MG63 (cell line): ENCODE measurements at places on chromosomes 2 and 18.
A peak's percentile ranks its signal among the peaks of the same experiment; 100 is the strongest.

DNA sequence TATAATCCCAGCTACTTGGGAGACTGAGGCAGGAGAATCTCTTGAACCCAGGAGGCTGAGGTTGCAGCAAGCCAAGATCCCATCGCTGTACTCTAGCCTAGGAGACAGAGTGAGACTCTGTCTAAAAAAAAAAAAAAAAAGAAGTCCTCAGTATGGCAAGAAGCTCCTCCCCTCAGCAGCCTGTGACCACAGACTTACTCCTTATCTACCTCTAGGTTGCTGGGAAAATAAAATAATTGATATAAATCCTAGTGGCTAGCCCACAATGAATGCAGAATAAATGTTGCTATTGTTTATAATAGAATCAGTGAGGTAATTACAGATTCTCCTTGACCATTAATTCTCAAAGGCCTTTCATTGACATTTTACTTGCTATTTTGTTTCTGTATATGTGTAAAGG, 70.6 kb downstream of the IRS1 start:
- DNase-seq, result no peak

DNA sequence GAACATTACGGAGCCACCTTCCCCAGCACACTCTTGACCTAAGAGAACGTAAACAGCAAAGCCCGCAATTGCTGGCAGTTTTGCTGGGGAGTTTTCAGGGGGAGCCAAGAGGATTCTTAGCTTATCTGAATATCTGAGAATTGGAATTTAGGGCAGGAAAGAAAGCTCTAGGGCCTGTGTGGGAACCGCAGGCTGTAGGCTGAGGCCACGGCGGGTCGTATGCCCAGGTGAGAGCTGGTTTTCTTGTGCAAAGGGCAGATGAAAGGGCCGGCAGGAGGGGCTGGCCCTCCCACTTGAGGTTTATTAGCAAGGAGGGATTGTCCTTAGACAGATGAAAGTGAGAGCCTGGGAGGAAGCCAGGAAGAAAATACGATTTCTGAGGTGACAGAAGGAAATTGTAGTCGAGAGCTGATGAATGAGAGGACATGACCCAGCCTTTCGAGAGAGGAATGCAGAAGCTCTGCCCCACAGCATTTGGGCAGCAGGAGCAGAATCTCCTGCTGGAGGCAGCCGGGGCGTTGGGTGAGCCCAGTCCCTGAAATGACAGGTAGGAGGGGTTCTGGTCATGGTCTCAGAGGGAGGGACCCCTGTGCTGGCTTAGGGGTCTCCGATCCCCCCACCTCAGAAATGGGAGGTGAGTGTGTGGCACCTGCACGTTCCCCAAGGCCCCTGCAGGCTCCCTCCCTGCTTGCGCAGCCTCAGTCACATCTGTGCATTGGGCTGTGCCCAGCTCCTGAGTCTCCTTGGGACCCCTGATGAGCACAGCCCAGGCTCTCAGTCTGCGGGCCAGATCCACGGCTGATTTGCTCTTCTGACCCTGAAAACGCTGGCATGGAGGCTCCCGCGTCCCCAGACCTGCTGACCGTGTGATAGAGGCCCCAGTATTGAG, 61.1 kb downstream of the CABLES1 start:
- no peak for DNase-seq

DNA sequence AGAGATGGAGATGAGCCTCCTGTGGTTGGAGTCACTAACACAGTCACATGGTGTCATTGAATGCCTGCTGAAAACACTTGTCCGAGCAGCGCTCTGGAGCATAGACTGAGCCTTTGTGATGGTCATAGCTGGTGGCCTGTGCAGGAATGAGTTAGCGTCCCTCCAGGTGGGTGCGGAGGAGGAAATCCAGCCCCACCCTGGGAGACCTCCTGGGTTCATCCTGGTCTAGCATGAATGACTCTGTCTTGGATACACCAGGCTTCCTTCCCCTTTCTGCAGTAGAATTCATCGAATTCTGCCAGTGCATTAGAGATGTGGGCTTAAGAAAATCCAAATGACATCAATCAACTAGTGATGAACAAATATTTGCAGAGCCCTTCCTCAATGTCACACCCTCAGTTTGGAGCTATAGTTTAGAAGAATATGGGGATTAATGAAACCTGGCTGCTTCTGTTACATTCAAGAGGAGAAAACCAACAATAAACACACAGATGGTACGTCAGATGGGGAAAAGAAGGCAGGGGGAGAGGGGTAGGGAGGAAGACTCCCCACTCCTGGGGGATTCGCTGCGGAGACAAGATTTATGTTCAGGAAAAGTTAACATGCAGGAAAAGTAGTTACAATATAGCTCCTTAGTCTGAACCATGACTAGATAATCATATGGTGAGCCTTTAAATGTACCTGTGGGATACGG, 136.7 kb downstream of the DDX1 start:
- no peak for DNase-seq

GRCh38 chr2:99879481-99879880, 262.9 kb downstream of the AFF3 start:
- no peak for DNase-seq

DNA sequence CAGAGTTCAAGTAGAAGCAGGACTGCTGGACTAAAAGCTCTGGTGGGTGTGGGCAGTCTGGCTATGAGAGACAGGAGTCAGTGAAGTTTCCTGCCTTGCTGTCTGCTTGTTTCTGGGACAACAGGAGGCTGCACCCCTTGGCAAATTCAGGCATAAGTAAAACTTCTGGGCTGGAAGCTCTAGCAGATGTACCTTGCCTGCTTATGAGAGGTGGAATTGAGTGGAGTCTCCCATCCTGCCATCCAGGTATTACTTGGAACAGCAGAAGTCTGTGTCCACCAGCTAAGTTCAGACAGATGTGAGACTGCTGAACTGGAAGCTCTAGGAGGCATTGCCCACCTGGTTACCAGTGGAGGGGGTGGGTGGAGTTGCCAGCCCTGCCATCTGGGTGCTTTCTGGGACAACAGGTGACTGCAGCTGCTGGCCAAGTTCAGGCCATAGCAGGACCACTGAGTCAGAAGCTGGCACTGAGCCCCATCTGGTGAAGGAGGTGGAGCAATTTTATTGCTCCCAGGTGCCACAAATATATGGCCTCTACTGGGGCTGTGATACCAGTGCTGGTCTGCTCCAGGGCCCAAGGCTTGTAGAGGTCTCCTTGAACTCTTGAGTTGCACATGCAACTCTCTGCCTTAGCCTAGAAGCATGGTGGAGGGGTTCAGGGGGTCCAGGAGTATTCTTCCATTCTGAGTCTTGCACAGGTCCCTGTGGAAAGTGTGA, 199.4 kb upstream of the FN1 start:
- no peak for DNase-seq

DNA sequence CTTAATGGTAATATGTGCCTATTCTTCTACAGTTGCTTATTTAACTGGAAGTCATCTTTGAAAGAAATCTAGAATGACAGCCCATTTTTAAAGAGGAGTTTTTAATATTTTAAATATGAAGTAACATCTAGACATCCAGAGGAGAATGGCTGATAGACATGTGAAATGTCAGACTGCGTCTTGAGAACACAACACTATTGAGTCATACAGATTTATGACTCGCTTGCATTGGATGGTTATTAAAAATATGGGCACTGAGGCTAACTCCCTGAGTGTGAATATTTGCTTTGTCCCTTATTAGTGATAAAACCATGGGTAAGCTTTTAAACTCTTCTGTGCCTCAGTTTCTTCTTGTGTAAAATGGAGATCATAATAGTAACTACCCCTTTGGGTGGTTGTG, 22.9 kb downstream of the TDRD15 start:
- no peak for DNase-seq

- peak; percentile 5 for DNase-seq
These were observed 275.1 kb downstream of the AGPS start for GRCh38 chr2:177667626-177668025.

DNA sequence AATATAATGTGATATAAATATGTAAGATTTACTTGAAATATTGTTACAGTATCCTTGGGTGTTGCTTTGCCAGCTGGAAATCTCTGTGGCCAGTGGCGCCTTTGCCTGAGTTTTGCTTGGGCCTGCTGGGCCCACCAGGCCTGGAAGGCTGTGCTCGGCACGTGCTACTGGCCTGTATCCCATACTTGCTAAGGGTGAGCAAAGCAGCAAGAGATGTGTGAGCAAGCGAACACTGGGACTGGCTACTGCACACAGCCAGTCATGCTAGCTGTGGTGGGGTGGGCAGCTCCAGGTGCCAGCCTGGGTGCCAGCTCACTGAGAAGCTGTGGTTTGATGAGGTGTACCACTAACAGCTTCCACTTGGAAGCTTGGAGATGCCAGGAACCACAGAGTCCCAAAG, 299.1 kb upstream of the GALNT5 start:
- DNase-seq, result no peak

DNA sequence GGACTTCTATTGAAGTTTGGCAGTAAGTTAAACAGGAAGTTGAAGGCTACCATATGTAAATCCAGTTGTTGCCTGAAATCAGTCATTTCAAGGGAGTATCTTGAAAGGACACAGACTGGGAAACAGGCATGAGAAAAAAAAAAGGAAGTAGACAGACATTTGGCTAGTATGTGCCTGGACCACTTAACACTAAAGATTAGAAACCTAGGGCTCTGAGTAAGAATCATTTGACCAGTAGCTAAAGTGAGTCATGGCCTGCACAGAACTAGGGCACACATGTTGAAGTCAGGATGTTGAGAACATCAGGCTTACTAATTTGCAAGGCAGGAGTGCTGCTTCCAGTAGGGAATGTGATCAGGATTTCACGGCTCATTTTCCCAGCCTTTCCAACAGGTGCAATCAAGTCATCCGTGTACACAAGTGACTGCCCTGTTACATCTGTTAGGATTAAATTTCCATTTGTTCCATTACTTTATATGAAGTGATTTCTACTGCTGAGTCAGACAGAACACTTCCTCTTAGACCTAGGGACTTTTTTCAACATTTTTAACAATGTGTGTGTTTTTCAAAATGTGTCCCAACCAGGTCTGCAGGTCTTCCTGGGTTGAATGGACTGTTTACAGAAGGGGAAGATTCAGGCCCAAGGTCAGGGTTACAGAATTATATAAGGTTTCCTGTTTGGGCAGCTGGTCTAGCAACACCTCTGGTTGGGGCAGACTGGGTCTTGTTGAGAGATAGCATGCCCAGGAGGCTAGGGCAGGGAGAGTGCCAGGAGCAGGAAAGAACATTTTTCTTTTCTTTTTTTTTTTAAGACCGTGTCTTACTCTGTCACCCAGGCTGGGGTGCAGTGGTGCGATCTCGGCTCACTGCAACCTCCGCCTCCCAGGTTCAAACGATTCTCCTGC, 145.6 kb downstream of the TGIF1 start:
- DNase-seq, result peak; percentile 73

DNA sequence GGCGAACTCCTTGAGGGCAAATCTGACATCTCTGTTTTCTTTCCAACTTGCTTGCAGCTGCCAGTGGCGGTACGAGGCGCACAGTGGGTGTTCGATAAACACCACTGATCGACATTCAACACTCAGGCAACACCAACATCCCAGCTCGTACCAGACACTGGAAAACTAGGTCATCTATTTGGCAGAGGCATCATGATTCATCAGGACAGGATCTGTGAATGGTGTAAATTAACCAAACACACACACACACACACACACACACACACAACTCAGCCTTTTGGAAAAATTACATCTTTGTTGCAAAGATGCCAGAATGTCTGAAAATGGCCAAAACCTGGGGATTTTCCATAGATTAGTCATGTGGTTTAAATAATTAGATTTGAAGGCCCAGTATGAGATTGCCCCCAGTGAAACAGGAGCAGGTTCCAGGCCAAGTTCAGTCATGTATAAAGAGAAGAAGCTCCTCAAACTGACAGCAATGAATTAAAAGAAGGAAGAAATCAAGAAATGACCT, 150.5 kb upstream of the NCKAP5 start:
- peak; percentile 88 for DNase-seq
